ENCODE measurements at places on chromosomes 7 and 10. TPM values are rescaled to one million over a fixed set of nuclear protein-coding genes. Genes with fewer than 3 reads are reported as not detected.

GRCh38 chr7:99667179-99667578 lies 12.6 kb downstream of the CYP3A5 start:
- H3K4me3 ChIP-seq: no peak overlapping the region
- H3K27me3 ChIP-seq: no peaks in the 10 kb centered on the region
- DNase-seq: no peak
- no peaks in the 10 kb centered on the region for H3K4me1 ChIP-seq

GRCh38 chr7:3955751-3956696 lies 655.0 kb downstream of the SDK1 start:
- peaks cover 4% of the 10 kb centered on the region for H3K36me3 ChIP-seq
- no peak for DNase-seq
- no peak overlapping the region for H3K27ac ChIP-seq
- H3K4me3 ChIP-seq: no peak overlapping the region
- H3K27me3 ChIP-seq: no peaks in the 10 kb centered on the region

DNA sequence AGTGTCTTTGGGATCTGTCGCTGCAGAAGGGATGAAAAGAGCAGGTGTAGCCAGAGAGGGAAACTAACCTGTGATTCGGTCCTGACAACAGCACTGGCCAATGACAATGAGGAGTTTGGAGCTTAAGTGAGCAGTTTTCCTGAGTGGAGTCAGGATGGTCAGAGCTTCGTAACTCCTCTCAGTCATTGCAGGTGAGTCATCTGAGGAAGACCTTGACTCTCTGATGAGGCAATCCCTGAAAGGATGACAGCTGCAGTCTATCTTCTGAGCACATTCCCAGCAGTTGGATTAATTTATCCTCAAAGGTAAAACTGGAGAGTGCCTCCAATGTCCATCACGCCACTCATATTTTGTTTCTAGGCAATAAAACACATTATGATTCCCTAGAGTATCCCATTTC lies 401.9 kb downstream of the POM121L12 start:
- H3K36me3 ChIP-seq: no peaks in the 10 kb centered on the region
- H3K4me1 ChIP-seq: no peaks in the 10 kb centered on the region
- no peak for DNase-seq
- no peaks in the 10 kb centered on the region for H3K27me3 ChIP-seq
- no peak overlapping the region for H3K27ac ChIP-seq

DNA sequence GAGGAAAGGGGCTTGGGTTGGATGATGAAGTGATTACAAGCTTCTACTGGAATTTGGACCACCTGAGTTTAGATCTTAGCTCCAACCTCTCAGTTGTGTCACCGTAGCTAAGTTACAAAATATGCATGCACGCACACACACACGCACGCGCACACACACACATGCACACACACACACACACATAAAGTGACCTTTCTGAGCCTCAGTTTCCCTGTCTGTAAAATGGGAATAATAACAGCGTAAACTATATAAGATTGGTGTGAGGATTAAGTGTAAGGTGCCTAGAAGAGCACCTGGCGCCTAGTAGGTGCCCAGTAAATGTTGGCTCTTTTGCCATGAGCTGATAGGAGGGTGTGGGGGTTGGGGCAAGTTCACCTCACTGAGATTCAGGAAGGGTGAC lies 12.6 kb upstream of the AQP1 start:
- H3K27ac ChIP-seq: no peak overlapping the region
- no peak for DNase-seq
- H3K4me1 ChIP-seq: no peaks in the 10 kb centered on the region
- H3K36me3 ChIP-seq: no peaks in the 10 kb centered on the region
- no peaks in the 10 kb centered on the region for H3K27me3 ChIP-seq
- H3K4me3 ChIP-seq: no peak overlapping the region

The SPDYE3 gene
- total RNA-seq: not detected

The EPDR1 gene
- total RNA-seq: 39.0 TPM

The OPN1SW gene
- not detected for total RNA-seq

The WDR86 gene
- total RNA-seq: 4.4 TPM

DNA sequence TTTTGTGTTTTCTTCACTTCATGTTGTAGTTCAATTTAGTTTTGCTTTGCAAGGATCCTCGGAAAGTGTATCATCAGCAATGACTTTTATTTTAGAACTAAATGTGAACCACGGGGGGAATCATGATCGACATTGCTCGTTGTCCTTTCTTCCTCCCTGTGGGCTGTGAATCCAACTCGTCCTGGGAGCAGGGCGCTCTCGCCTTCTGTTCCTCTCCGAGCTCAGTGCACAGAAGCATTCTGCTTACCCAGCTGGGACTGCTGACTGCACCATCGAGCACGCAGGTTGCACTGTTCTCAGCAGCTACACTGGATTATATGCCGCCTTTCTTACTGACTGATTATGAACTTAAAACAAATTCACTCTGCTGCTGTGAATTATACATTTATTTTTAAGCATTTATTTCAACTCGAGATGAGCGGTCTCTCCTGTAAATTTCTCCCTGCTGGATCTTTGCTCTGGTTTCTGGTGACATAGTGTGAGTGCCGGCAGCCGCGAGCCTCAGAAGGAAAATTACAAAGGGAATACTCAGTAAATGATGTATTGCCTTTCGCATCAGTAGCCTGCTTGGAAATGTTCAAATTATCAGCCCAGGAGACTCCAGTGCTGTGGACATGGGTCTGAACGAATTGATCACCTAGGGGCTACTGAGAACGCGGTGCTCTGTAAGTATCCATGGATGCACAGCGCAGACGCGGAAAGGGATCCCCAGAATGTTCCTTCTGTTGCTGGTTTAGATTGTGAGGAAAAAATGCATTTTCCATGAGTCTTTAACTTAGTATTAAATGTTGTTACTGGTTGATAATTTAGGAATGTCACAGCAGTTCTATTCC lies 92.6 kb downstream of the PTPRE start:
- no peak overlapping the region for H3K27ac ChIP-seq
- no peaks in the 10 kb centered on the region for H3K27me3 ChIP-seq
- no peak for DNase-seq
- no peaks in the 10 kb centered on the region for H3K36me3 ChIP-seq
- no peak overlapping the region for H3K4me3 ChIP-seq
- no peaks in the 10 kb centered on the region for H3K4me1 ChIP-seq

DNA sequence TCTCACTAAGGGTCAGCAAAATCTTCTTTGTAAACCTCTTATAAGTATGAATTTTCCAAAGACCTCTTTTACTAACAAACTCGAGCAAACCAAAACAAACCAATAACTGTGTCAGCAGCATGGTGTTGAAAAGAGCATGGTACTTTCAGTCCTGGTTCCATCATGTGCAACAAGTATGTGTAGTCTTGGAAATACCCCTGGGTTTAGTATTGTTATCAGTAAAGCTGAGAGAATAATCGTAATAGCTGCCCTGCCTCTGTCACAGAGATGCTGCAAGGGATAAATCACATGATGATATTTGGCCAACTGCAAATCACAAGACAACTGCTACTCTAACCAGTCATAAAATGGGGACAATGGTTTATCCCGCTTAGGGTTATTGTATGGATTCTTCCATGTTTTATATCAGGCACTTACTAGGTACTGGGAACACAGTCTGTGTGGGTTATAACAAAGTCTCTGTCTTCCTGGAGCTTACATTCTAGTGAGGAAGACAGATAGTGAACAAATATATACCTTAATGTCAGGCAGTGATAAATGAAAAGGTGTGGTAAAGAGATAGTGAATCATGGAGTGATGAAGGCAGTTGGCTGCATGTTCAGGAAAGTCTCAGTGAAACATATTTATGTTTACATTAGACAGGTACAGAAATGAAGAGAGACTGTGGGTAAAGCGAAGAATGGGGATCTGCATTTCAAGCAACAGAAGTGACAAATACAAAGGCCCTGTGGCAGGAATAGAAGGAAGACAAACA lies 60.5 kb upstream of the C10orf90 start:
- no peaks in the 10 kb centered on the region for H3K27me3 ChIP-seq
- no peak overlapping the region for H3K27ac ChIP-seq
- DNase-seq: no peak
- H3K36me3 ChIP-seq: no peaks in the 10 kb centered on the region
- no peak overlapping the region for H3K4me3 ChIP-seq

The RSU1 gene
- 130 TPM for total RNA-seq

The MUC12 gene
- total RNA-seq: 0.88 TPM

DNA sequence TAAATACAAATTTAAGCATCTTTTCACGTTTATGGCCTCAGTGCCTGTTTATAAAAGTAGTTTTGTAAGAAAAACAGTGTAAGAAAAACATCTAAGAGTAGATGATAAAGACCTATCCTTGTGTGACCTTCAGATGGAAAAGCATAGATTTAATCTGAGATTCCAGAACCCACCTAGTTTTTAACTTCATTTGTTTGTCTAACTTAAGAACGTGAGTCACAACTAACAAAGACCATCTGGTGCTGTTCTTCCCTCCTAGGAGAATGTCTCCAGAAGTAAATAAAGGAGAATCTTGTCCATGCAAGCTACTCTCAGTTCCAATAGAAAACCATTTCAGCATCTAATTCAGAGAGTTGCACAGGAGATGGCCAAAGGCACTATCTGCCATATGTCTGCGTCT lies 265.4 kb upstream of the C7orf33 start:
- no peak for DNase-seq
- H3K4me1 ChIP-seq: no peaks in the 10 kb centered on the region
- no peak overlapping the region for H3K4me3 ChIP-seq
- H3K36me3 ChIP-seq: no peaks in the 10 kb centered on the region

The ANLN gene
- total RNA-seq: 1.9 TPM

- no peaks in the 10 kb centered on the region for H3K36me3 ChIP-seq
- no peak overlapping the region for H3K27ac ChIP-seq
- H3K4me1 ChIP-seq: no peaks in the 10 kb centered on the region
- no peak overlapping the region for H3K4me3 ChIP-seq
- no peaks in the 10 kb centered on the region for H3K27me3 ChIP-seq
Observed at GRCh38 chr7:108244110-108244509, 113.9 kb upstream of the LAMB4 start.

GRCh38 chr10:124010563-124011131 lies 82.8 kb downstream of the CHST15 start:
- no peak overlapping the region for H3K4me3 ChIP-seq
- H3K36me3 ChIP-seq: no peaks in the 10 kb centered on the region
- no peak overlapping the region for H3K27ac ChIP-seq
- H3K27me3 ChIP-seq: no peaks in the 10 kb centered on the region

DNA sequence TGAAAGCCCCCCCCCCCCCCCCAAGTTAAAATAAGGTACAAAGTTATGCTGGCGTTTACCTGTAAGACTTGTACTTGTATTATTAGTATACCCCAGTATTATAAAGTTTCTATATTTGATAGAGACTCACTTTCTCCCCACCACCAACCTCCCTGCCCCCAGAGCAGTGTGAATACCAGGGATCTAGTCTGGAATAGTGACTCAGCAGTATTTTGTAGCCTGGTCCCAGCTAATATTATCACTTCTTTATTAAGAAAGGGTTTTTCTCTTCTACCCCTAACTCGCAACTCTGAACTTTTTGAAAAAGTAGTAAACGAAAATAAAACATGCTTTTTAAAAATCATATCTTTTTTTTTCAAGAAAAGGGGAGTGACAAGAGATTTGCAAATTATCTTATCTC lies 26.7 kb downstream of the GLI3 start:
- DNase-seq: no peak
- no peaks in the 10 kb centered on the region for H3K36me3 ChIP-seq
- no peak overlapping the region for H3K4me3 ChIP-seq
- H3K4me1 ChIP-seq: no peaks in the 10 kb centered on the region
- H3K27ac ChIP-seq: no peak overlapping the region

DNA sequence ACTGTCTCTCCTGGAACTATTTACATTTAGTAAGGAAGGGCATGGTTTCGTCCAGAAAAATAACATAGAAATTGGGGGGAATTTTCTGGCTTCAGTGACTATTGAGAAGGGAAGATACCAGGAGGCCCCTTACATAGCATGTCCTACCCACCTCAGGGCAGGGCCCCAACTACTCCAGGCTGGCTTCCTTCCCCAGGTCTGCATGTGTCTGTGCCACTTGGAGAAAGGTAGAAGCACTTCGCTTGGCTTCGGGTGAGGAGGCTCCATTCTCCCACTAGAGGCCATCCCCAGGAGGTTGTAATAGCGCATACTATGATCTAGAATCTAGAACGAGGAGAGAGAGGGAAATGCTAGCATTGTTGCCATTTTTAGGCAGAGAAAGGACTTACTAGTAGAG lies 14.7 kb downstream of the LRGUK start:
- H3K27ac ChIP-seq: no peak overlapping the region
- no peaks in the 10 kb centered on the region for H3K27me3 ChIP-seq
- no peak for DNase-seq
- H3K4me3 ChIP-seq: no peak overlapping the region
- no peaks in the 10 kb centered on the region for H3K4me1 ChIP-seq

The PKD2L1 gene
- total RNA-seq: 1.1 TPM

DNA sequence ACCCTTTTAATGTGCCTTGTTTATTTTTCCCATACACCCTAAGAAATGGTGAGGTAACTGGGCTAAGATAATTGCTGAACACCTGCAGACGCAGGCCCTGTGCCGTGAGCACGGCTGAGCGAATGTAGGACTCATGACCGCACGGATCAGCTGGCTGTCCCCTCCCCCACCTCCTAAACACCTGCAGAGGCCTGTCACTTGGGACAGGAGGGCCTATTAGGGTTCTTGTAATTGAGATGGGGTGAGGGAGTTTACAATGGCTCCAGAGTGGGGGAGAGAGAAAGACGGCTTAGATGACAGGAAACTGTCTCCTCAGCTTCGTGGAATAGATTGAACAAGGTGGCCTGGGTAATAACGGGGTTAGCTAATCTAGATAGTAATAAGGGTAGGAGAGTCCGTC lies 291.7 kb upstream of the HABP2 start:
- H3K4me3 ChIP-seq: no peak overlapping the region
- no peak for DNase-seq
- H3K27me3 ChIP-seq: no peaks in the 10 kb centered on the region

- H3K27ac ChIP-seq: peak overlapping the region; percentile 12
- no peak for DNase-seq
- H3K27me3 ChIP-seq: no peaks in the 10 kb centered on the region
- no peak overlapping the region for H3K4me3 ChIP-seq
Observed at GRCh38 chr10:5424751-5425150, 12.4 kb downstream of the NET1 start.

The OIT3 gene
- 0.15 TPM for total RNA-seq

The RSPH10B gene
- total RNA-seq: not detected

GRCh38 chr10:124827474-124827873 lies 25.9 kb downstream of the ABRAXAS2 start:
- no peaks in the 10 kb centered on the region for H3K4me1 ChIP-seq
- peaks cover 10% of the 10 kb centered on the region for H3K36me3 ChIP-seq
- no peak overlapping the region for H3K4me3 ChIP-seq
- DNase-seq: no peak
- no peak overlapping the region for H3K27ac ChIP-seq
- no peaks in the 10 kb centered on the region for H3K27me3 ChIP-seq

Measured in aorta (tissue), 5 donors.